ENCODE measurements at places on chromosomes 7 and 10. TPM values are rescaled to one million over a fixed set of nuclear protein-coding genes. Genes with fewer than 3 reads are reported as not detected.

Gene SFTPA1
- total RNA-seq = 4.4 TPM

Gene SLC35B4
- 31.5 TPM for total RNA-seq

Gene PI4K2A
- total RNA-seq = 18.6 TPM

Gene BZW2
- 105 TPM for total RNA-seq

Gene RHEB
- 127 TPM for total RNA-seq

Gene ACSL5
- total RNA-seq = 0.22 TPM

Gene GBX1
- total RNA-seq = 0.27 TPM

Gene GHRHR
- total RNA-seq = 4.0 TPM

Gene FKBP6
- 0.09 TPM for total RNA-seq

GRCh38 chr10:98131619-98132018 is 2.8 kb upstream of the R3HCC1L start:
- DNase-seq = no peak

GRCh38 chr7:33041631-33042428 is 20.7 kb downstream of the NT5C3A start:
- no peak for DNase-seq

DNA sequence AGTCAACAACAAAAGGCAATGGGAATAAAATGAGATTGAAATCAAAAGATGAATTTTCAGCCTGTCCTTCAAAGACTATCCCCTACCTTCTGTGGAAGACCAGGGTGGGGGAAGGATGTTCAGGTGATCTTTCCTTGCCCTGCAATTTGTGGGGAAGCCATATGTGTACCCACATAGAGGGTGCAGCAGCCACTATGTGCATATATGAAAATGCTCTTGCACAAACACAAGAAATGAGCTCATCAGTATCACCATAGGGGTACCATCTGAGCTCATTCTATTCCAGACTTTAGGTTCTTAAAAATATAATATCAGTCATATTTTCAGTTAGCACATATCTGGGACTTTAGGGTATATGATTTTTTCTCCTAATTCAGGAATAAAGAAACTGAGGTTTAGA is 17.7 kb downstream of the GIMAP5 start:
- DNase-seq = no peak

DNA sequence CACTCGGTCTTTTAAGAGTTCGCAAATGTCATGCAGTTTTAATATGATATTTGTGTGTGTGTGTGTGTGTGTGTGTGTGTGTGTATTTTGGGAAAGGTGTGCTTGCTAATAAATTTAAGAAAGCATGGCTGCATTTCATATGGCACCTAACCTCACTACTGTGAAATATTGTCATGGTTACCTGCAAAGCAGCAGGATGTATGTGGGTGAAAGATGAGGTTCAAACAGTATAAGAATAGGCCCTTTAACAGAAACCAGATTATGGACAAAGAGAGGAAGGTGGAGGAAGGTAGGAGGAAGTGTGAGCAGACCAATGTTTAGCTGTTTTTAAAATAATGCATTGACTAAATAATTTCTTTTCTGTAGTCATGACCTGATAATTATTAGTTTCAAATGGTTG is 73.5 kb upstream of the CACNA2D1 start:
- no peak for DNase-seq

DNA sequence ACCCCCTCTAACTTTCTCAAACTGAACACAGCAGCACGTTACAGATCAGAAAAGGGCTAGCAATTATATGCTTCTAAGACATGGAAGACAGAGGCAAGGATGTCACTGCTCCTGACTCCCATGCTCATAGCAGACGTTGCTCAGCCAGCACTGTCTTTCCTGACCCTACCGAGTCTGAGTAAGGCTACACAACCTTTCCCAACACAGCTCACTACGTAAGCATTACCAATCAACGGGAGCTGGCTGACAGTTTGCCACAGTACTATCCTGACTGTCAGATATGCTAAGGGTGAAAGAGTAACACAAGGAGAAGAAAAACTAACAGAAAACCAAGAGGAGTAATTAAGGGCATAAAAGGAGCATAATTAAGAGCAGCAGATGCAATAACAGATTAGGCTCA is 171.2 kb downstream of the CHCHD3 start:
- DNase-seq = no peak

DNA sequence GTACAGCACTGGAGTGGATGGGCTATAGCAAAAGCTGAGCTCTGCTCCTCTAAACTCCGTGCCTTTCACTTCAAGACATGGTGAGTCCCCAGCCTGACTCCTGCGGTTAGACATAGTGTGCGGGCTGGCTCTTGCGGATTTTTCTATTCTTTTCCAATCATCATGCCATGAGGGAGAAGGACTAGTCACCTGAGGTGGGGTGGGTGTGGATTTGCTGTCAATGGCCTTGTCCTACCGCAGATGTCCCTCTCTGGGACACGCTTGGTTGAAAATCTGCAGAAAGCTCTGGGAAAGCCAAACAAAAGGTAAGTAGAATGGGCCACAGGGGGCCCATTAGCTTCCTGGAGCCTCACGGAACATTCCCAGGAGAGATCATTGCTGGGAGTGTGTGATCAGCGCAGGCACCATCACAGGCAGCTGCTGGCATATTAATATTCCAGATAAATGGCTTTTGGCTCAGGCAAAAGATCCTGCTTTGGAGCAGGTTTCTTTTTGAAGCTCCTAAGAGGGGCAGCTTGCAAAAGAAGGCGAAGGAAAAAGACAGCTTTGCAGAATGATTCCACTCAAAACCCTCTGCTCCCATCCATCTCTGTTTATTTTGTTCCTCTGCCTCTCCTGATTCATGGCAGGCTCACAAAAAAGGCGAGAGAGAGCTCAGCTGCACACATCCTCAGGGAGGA is 509.0 kb upstream of the ZMIZ1 start:
- no peak for DNase-seq

DNA sequence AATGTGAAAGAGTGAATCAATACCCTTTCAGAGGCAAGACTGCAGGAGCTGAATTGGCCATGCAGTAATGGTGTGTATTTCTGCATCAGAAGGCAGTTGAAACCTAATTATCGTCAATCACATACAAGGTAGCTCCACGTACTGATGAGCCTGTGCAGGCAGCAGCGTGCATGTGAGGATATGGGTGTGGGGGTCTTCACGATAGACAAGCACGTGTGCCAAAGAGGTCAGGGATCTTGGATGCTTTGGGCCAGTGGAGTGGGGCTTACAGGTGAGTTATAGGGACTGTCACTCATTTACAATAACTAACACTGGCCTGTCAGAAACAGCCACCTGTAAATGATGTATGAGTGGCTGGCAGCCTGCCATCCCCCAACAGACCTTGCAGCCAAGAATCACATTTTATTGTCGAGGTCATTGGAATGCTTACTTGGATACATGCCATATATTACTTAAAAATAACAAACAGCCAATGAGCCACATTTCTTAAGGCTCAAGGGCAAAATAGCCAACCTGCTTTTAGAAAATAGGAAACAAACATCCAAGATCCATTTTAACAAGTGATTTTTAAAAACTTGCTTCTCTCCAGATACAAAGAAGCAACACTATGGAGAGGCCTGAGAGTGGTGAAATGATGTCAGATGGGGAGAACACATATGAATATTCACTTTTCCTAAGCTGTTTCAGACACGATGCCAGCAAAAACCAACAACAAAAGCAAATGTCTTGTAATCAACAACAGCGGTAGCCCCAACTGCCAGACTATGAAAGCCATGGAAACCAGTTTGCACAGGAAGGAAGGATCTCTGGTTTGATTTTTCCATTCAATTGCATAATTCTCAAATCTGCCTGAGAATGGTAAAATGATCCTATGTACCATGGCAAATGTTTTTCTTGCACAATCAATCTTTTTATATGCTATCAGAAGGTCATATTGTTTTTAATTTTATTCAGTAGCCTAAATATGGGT is 210.7 kb downstream of the SKAP2 start:
- DNase-seq = no peak

DNA sequence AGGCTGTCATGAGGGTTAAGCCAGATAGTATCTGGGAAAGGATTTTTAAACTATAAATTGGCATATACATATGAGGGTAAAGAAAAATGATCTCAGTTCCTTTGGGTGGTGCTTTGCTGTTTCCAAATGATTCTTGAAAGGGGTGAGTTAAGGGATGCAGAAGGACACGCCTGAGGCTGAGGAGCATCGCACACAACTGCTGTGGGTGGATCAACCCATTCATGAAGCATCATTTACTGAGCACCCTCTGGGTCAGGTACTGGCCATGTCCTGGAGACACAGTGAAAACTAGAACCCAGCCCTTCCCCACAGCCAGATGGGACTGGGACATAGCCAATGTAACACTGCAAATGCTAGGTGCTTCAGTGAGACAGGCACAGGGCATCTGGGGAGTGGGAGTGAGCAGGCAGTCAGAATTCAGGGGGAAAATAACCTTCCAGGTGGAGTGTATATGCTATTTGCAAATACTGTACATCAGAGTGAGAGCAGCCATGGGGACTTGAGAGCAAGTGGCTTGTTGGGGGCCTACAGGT is 112.1 kb downstream of the WDFY4 start:
- no peak for DNase-seq

GRCh38 chr7:77460057-77460486 is 43.9 kb upstream of the GSAP start:
- no peak for DNase-seq

- no peak for DNase-seq
Observed at GRCh38 chr7:116583653-116584052, 58.8 kb downstream of the CAV1 start.

DNA sequence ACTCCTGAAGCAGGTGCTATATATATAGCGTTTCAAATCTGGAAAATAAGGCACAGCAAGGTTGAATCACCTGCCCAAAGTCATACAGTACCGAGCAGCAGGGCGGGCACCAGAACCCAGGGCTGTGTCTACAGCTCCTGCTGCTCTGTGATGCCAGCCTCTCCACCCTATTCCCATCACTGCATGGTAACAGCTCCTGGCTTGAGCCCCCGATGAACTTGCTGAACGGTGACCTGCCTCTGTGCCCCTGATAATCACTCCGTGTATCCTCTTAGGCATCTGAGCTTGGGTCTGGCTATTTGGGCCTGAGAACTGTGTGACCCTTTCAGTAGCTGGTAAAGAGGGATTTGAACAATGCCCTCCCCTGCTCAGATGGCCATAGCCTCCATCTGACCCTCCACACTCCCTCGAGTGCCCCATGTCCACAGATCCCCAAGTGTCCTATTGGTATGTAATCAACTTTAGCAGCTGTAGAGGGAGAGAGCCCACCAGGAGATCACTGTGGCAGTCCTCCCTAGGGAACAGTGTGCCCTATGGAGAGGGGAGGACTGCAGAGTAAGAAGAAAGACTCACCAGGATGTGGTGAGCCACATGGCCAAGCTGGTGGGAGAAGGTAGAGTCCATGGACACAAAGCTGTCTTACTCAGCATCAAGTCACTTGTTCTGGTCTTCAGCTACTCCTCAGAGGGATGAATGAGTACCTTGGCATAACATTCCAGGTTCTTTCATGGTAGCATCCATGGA is 1.1 kb upstream of the ARHGAP22 start:
- no peak for DNase-seq

GRCh38 chr7:15709978-15710377 is 23.5 kb upstream of the MEOX2 start:
- no peak for DNase-seq

- no peak for DNase-seq
Observed at GRCh38 chr10:79072994-79073645, 4.4 kb downstream of the ZMIZ1 start.

- no peak for DNase-seq
Observed at GRCh38 chr10:44193166-44193565, 191.7 kb downstream of the CXCL12 start.

- DNase-seq = no peak
Observed at GRCh38 chr7:74674166-74674565, 16.6 kb downstream of the GTF2I start.

- DNase-seq = no peak
Observed at GRCh38 chr7:4745971-4746919, 29.2 kb upstream of the AP5Z1 start.

DNA sequence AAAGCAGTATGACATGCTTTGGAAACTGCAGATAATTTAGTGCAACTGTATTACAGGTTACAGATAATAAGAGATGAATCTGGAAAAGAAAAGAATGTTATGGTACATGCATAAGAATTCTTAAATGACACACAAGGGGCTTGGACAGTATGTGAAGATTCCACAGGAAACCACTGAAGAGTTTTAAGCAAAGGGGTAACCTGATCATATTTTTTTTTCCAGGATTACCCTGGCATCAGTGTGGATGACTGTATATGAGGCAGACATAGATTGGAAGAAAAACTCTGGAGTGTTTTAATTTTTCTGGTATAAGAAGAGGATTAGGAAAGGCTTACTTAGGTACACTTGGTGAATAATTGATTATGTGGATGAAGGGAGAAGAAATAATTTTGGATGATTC is 8.1 kb downstream of the TFPI2 start:
- no peak for DNase-seq

DNA sequence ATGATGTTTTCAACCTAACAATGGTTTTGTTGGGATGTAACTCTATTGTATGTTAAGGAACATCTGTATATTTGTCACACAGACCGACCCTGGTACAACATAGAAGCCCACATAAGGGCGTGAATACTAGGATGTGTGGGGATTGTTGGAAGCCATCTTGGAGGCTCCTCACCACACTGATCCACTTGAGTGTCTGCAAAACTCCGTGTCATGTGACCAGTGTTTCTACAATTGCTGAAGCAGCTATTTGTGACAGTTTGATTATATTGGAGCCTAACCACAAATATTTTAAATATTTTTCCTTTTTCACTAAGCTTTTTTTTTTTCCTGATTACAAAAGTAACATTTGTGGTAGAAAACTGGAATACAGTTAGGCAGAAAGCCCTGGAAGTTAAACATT is 27.9 kb downstream of the RALA start:
- no peak for DNase-seq

GRCh38 chr10:89978081-89978480 is 276.7 kb downstream of the KIF20B start:
- no peak for DNase-seq

GRCh38 chr7:24812305-24812945 is 55.2 kb upstream of the GSDME start:
- peak; percentile 63 for DNase-seq

DNA sequence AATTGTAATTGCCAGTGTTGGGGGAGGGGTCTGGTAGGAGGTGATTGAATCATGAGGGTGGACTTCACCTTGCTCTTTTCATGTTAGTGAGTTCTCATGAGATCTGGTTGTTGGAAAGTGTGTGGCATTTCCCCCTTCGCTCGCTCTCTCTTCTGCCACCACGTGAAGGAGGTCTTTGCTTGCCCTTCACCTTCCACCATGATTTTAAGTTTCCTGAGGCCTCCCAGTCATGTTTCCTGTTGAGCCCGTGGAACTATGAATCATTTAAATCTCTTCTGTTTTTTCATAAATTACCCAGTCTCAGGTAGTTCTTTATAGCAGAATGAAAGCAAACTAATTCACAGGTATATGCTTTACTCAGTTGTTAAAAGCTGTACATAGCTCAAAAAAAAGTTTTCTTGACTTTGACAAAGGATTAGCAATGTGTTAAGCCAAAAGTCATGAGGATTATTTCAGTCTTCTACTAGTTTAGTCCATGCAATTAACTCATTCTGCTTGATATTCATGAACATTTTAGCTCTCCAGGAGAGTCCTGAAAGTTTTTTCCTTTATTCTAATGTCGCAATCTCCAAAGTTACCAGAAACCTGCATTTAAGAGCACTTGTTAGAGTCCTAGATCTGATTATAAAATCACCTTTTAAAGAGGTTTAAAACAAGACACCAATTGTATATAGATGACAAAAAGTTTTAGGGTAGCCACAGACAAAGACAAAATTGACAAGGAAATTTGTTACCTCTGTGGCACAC is 27.7 kb upstream of the ARHGAP12 start:
- DNase-seq = no peak
